ENCODE measurements at places on chromosomes 11 and 22. TPM values are rescaled to one million over a fixed set of nuclear protein-coding genes. Genes with fewer than 3 reads are reported as not detected.

KRTAP5-8 gene
- 0.06 TPM for polyA plus RNA-seq

KDM2A gene
- 52.2 TPM for polyA plus RNA-seq

OMP gene
- polyA plus RNA-seq = not detected

TMPRSS5 gene
- not detected for polyA plus RNA-seq

MMP27 gene
- polyA plus RNA-seq = not detected

OR5L2 gene
- polyA plus RNA-seq = not detected

MUC6 gene
- not detected for polyA plus RNA-seq

SCGB2A2 gene
- not detected for polyA plus RNA-seq

F2 gene
- not detected for polyA plus RNA-seq

OR52N4 gene
- polyA plus RNA-seq = not detected

CASP5 gene
- 0.07 TPM for polyA plus RNA-seq

DNA sequence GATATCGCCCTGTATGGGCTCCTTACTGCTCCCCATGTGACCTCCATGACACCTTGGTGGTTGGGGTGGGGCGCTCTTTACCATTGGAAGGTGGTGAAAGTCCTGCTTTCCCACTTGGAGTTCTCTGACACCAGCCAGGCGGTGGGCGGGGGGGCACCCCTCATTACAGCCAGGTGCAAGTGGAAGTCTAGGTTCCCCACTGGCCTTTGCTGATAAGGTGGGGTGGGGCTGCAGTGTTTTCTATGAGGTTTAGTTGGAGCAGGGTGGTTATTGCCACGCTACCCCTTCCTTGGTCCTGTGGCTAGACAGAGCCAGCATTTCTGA is 5.5 kb upstream of the SLC37A2 start:
- DNase-seq = no peak

DNA sequence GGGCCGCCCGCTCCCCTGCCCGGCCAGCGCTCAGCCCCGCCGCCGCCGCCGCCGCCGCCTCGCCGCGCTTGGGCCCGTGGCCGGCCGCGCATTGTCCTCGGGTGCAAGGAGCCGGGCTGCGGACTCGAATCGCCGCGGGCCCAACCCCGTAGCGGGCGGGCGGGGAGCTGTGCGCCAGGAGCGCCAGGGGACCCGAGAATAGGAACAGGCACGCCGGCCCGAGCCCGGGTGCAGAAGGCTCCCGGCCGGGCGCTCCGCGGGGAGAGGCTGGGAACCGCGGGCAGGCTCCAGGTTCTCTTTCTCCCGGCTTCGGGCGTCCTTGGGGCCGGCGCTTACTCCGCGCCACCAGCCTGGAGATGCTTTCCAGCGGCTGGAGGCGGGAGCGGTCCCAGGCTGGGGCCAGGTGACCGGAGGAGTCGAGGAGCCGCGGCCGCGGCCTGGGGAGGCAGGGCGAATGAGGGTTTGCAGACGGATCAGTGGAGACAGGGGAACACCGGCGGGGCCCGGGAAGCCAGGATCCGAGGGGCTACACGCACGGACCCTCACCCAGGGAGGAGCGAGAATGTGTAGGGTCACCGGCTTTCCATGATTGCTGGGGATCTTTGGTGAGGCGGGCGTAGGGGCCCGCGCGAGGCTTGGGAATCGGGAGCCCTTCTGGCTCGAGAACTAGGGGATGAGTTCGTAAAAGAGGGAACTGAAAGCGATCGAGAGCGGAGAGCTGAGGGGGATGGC is 726 bp downstream of the PKNOX2 start:
- no peak for DNase-seq

GRCh38 chr11:117580866-117581265 is 216.2 kb downstream of the DSCAML1 start:
- no peak for DNase-seq

GRCh38 chr22:43047605-43048004 is 32.7 kb upstream of the PACSIN2 start:
- DNase-seq = no peak

DNA sequence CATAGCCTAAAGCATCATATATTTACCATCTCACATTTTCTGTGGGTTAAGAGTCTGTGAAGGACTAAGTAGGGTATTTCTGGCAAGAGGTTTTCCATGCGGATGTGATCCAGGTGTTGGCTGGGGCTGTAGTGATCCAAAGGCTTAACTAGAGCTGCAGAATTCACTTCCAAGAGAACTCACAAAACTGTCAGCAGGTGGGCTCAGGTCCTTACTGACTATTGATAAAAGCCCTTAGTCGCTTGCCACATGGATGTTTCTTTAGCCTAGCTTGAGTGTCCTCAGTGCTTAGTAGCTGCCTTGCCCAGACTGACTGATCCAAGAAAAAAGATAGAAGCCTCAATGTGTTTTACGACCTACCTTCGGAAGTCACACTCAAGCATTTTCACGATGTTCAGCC is 250.8 kb downstream of the CNTN5 start:
- DNase-seq = no peak

DNA sequence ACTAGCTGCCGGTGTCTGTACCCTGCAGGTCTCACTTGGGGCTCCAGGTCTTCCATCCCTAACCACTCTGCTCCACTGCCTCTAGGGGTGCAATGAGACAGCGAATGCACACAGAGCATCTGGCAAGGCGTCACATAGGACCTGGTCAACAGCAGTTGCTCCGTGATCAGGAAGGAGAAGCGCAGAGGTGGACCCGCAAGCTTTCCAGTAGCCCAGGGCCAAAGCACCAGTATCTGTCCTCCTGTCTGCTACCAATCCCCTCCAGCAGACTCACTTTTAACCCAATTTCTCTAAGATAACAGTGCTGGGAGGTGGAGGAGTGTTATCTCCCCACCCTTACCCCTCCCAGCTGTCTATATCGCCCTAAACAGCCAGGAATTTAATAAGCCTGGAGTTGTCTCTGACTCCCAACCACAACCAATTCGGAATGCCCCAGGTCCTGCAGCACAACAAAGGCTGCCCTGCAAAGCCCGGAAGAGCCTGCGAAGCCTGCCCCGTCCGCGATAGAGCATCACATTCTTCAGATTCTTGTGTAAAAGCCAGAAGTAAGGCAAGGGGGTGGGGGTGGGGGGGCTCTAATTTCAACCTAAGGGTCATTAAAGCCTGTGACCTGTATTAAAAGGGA is 19.3 kb downstream of the MYH9 start:
- DNase-seq = peak; percentile 63

GRCh38 chr11:73468590-73469161 is 92.5 kb downstream of the RELT start:
- DNase-seq = no peak

DNA sequence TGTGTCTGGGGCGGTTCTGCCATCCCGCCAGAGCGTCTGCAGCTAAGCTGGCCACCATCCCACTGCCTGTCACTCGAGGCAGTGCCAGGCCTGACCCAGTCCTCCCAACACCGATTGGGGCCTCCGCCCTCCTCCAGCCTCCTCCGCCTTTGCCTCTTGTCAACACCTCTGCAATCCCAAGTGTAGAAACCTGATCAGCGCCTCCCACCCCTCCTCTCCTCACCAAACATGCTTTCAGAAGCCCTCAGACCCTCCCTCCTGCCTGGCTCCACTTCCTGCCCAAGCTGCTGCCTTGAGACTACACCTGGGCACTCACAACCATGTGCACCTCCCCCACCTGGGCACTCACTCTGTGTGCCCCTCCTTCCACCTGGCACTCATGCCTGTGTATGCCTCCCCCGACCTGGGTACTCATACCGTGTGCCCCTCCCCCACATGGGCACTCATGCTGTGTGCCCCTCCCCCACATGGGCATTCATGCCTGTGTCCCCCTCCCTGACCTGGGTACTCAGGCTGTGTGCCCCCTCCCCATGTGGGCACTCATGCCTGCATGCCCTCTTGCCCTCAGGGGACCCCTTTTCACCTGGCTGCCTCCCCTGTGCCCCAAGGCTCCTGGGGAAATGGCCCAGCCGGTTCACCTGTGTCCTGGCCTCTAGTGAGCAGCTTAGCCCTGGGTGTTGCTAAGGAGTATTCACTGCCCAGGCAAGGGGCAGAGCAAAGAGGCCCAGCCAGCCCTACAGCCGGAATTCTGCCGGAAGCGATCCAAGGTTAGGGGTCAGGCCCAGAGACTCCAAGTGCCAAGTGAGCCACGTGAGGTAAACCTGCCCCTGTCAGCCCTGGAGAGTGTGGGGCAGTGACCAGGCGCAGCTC is 5.5 kb upstream of the IFITM10 start:
- no peak for DNase-seq

- DNase-seq = no peak
Observed at GRCh38 chr11:70924108-70924507, 328.3 kb downstream of the SHANK2 start.

GRCh38 chr11:30424321-30424720 is 101.4 kb downstream of the ARL14EP start:
- no peak for DNase-seq

DNA sequence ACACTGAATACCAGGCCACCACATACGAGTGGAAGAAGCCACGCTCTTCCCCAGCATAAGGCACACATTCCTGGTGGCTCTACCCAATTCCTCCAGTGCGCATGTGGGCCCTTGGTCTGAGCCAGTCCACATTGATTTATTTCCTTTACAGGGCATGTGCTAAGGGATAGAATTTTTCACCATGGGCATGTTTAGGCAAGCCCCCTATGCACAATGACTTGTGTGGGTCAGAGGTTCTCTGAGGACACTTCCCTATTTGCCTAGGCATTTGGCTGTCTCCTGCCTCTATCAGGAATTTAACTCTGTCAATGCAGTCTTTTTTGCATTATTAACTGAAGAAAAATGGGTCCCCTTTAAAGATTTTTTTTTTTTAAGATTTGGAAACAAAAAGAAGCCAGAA is 718.1 kb downstream of the NTM start:
- DNase-seq = no peak

GRCh38 chr11:14977101-14977880 is 5.1 kb upstream of the CALCA start:
- DNase-seq = no peak

GRCh38 chr11:133243832-133244231 is 288.5 kb downstream of the OPCML start:
- no peak for DNase-seq

DNA sequence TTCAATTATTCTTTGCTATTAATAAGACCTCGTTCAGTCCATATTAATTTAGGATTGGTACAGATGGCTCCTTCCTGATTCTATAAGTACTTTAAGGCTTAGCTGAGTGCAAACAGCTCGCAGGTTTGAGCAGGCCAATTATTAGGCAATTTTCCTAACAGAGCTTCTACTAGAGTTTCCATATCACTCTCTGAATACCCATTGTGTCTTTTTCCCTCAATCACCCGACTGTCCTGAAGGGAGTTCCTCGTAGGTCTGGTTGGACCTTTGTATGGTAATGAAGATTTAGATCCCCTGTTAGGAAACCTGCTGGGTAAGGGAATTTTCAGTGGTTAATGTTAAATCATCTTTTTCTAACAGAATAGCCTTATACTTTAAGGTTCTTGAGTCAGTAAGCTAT is 61.1 kb downstream of the ARHGAP42 start:
- no peak for DNase-seq

- no peak for DNase-seq
Observed at GRCh38 chr22:20131597-20131858, at the start of gene ZDHHC8. TSS of gene ZDHHC8 (plus strand) at chr22:20131804. CDS start at chr22:20131948, 144 bp downstream.

GRCh38 chr11:2213890-2214526 is 42.4 kb upstream of the TH start:
- DNase-seq = no peak

- DNase-seq = no peak
Observed at GRCh38 chr22:36619797-36620399, 83.7 kb downstream of the CACNG2 start.

- no peak for DNase-seq
Observed at GRCh38 chr22:28397306-28397705, 282.3 kb downstream of the TTC28 start.

DNA sequence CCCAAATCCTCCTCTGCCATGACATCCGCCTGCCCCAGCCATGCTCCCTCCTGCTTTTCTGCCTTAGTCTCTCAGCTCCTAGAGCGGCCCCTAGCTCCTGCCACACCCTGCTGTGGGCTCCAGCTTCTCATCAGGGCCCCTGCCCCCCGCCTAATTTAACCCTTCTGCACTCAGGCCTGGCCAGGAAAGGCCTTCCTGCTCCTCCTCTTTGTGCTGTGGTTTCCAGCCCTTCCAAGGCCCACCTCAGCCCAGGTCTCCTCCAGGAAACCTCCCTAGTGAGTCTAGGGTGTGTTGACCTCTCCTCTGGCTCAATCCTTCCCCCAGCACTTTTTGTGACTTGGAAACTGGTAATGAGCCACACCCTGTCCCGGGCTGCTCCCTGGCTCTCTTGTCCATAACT is 11.3 kb downstream of the PTPN5 start:
- no peak for DNase-seq

GRCh38 chr11:70662691-70663098 is 264.4 kb downstream of the CTTN start:
- no peak for DNase-seq

DNA sequence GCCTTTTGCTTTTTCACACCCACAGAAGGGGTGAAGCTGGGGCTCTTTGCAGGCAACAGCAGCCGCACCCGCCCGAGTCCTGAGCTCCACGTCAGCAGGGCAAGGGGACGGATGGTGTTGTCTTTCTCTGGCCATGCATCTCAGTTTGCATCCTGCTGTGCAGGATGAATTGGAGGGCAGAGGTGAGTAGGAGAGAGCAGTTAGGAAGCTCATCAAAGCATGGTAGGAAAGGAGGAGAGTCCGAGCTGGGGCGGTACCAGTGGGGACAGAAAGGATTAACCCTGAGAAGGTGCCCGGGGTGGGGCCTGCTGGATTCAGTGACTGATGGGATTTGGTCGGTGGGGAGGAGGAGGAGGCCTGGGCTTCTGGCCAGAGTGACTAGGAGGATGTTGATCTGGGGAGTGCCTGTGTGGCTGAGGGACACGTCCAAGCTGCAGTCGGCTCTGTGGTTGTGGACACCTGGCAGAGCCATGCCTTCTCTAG is 14.6 kb downstream of the FAM83F start:
- no peak for DNase-seq

GRCh38 chr11:65571940-65572339 is 398 bp upstream of the FAM89B start:
- DNase-seq = no peak

DNA sequence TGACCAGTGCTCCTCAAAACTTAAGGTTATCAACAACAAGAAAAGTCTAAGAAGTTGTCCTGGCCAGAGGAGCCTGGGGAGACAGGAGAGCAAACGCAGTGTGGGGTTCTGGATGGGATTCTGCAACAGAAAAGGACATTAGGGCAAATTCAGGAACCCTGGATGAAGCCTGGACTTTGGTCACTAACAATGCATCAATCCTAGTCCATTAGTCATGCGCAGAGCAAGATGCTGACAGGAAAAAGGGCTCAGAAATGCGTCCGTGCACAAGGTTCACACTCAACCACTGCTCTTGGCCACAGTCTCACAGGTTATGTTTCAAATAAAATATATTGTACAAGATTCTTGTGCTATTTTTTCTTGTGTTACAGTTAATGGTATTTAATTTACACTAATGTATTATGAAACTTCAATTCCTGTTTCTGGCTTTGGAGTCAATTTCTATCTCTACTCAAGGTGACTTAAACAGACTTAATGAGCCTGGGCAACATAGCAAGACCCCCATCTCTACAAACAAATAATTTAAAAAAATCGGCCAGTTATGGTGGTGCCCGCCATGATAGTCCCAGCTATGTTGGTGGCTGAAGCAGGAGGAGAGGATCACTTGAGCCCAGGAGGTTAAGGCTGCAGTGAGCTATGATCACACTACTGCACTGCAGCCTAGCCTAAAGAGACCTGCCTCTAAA is 13.6 kb downstream of the GNB1L start:
- DNase-seq = no peak

- peak; percentile 37 for DNase-seq
Observed at GRCh38 chr11:11916981-11917399, 75.2 kb downstream of the USP47 start.

- DNase-seq = no peak
Observed at GRCh38 chr11:110526323-110526722, 96.6 kb downstream of the FDX1 start.
